ENCODE measurements at places on chromosomes 11 and 22.

GRCh38 chr11:92257536-92257935 is 32.9 kb downstream of the FAT3 start:
- no peak for DNase-seq

- DNase-seq, result no peak
Observed at GRCh38 chr22:32987081-32987631, 71.0 kb downstream of the SYN3 start.

GRCh38 chr22:39684702-39685281 is 114.2 kb downstream of the CACNA1I start:
- no peak for DNase-seq

- no peak for DNase-seq
Observed at GRCh38 chr22:47284822-47285221, 522.4 kb downstream of the TBC1D22A start.

DNA sequence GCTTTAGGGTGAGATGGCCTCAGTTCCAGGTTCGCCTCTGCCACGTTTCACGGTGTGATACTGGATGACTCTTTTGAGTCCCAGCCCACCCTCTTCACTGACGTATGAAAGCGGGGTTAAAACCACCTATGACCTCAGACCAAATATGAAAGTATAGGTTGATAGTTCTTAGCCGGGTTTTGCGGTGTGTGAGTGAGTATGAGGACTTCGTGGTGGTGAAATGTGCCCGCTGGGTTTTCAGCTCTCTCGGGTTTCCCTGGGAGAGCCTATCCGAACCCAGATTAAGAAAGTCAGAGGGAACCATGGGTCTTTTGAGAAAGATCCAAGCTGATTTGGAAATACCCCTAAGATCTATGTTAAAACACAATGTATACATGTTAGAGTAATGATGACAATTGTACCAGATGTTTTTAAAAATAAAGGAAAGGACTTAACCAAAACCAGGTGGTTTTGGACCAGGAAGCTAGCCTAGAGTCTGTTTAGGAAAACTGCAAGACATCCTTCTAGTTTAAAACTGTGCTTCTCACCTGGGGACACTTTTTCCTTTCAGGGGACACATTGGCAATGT is 25.8 kb upstream of the ST3GAL4 start:
- no peak for DNase-seq

DNA sequence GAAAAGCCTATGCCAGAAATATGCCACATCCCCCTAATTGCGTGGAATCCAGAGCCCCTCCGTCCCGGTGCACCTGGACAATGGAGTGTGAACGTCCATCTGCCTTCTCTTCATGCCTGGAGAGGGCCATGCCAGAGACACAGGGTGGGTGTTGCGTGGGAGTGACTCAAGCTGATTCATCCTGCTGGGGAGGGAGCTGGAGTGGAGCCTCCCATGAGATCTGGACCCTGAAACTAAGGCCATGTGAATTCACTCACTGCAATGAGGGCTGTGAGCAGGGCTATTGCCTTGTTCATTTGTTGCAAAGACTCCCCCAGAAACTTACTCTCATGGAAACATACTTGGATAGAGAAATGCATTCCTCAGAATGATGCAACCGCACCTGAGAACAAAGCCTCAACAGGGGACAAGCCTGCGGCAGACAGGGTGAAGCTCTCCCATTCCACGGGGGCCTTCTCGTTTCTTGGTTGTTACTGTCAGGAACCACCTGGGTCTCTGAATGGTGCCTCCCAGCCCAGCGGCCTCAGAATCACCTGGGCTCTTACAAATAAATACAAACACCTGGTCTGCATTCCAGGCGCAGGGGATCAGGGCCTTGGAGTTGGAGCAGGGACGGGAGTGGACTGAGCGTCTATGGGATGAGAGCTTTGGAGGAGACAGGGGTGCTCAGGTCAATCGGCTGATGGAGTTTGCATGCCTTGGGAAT is 1031.2 kb downstream of the BRD1 start:
- DNase-seq, result no peak

DNA sequence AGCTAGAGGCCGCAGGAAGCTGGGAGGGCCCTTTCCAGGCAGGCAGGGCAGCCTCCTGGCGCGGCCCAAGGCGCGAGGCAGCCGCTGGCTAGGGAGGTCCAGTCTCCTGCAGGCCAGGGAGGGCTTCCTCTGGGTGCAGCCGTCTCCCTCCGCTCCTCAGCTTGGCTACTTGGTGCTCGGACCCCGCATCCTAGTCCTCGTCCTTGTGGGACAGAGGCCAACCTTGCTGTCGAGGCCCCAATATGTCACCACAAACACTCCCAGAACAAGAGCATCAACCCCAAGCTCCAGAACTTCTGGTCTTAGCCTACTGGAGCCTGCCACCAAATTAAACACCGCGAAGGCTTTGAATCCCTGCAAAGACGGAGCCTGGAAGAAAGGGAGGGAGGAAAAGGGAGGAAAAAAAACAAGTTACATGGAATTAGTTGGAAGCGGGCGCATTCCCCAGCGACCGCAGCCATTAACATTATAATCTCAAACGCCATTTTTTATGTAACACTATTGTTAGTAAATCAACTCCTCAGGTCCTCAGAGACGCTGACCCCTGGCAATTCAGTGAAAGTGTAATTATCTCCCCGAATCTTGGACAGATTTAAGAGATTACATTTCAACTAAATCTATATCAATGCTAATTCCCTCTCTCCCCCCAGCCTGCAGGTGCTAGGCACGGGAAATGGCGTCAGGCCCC is 12.7 kb upstream of the PAX6 start:
- DNase-seq, result no peak

GRCh38 chr11:36273110-36273509 is 16.1 kb downstream of the COMMD9 start:
- no peak for DNase-seq

- DNase-seq, result no peak
Observed at GRCh38 chr11:63673579-63673978, 2.4 kb upstream of the ATL3 start.

GRCh38 chr22:27799827-27800249 is 1.7 kb downstream of the MN1 start:
- no peak for DNase-seq

DNA sequence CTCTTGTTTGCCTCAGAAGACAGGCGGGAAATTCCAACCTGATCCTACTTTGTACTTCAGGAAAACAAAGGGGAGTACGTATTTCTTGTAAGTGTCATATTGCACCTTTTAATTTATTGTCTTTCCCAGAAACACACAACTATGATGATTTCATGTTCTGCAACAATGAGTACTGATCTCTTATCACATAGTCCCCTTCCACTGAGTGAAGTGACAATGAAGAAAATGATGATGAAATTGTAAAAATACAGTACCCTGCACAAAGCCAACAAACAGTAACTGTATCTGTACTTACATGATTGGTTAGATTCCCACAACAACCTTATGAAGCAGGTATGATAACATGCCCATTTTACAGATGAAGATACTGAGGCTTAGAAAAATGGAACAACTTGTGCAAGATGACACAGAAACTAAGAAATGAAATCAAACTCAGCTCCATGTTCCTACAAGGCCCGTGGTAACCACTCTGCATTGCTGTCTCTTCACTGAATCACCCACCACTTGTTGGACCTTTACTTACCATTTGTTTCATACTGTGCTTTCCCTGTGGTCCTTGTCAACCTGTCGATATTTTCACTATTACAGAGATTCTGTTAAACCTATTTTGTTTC is 37.5 kb downstream of the SLC1A2 start:
- DNase-seq, result no peak

DNA sequence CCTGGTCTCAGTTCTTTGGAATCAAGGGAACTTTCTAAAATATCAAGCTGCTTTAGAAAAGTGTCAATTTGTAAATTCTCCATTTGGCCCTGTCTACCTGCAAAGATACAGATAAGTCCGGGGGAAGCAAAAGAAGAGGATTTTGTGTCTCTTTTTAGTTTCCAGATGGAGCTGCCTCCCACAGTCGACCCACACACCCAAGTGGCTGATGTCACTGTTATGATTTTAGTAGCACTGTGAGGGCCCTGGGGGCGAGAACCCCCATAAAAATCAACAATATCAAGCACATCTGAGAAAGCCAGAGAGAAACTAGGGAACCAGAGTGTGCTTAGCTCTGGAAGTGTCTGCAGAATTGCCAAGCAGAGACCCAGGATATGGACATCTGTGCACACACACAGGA is 212.7 kb downstream of the LARGE1 start:
- no peak for DNase-seq

DNA sequence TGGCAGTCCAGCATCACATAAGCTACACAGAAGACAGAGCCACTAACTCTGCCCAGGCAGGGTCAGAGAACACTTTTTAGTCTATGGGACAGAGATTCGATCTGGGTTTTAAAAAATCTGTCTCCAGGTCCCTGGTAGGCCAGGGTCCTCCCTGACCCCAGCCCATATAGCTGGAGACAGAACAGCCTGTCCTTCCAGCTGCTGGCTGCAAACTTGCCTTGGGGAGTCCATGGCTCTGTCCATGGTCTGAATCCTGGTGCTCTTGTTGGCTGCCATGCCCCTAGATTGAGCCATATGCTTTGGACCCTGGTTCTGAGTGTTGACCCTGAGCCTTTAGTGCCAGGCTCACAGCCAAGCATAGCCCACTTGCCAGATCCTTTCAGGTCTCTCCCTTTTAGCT is 13.3 kb upstream of the LIPT2 start:
- no peak for DNase-seq

DNA sequence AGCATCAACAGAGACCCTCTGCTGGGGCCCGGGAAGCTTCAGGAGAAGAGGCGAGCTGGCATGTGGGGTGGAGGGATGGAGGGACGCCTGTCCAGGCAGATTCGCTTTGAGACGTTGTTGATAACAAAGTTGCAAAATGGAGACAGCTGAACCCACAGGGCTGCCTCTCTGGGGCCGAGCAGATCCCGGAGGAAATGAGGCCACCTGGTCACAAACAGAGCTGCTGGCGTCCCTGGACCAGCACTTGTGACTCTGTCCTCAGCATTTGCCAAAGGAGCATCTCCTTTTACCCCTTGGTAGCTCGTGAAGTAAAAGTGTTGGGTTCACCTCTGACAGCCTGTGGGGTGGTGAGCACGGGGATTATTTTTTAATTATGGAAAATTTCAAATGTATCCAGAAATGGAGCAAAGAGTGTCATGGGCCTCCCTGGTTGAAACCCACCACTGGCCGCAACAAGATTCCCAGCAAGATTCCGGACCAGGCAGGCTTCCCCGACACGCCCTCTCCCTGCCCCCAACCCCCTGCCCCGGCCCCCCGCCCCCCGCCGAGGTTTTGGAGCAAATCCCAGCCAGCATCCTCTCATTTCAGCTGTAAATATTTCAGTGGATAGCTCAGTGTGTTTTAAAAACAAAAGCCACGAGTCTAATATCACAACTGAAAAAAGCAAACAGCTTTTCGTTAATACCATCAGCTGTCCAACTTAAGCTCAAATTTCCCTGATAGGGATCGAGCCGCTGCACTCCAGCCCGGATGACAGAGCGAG is 20.3 kb downstream of the GRAMD4 start:
- DNase-seq, result no peak

GRCh38 chr11:94732617-94733281 is 35.4 kb upstream of the AMOTL1 start:
- DNase-seq, result no peak

DNA sequence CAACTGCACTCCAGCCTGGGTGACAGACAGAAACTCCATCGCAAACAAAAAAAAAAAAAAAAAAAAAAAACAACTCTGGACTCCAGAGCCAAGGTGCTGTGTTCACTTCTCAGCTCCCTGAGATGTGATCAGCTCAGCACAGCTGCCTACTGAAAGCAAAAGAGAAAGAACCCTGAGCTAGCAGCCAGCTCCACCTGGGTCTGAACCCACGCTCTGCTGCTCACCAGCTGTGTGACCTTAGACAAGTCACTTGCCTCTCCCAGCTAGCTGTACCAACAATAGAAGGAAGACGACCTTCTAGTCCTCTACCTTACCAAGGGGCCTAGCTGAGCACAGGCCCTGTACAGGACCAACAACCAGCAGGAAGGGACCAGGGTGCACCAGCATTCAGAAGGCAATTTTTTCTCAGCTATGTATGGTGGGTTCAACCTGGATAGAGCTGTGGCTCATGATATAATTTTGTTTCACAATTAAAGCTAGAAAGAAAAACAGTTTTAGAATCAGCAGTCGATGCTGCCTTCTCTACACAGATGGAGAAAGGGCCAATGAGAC is 3.8 kb downstream of the DGCR2 start:
- no peak for DNase-seq

- no peak for DNase-seq
Observed at GRCh38 chr22:45376009-45376408, 37.4 kb downstream of the SMC1B start.

GRCh38 chr22:46043339-46043738 is 66.4 kb upstream of the WNT7B start:
- DNase-seq, result no peak

DNA sequence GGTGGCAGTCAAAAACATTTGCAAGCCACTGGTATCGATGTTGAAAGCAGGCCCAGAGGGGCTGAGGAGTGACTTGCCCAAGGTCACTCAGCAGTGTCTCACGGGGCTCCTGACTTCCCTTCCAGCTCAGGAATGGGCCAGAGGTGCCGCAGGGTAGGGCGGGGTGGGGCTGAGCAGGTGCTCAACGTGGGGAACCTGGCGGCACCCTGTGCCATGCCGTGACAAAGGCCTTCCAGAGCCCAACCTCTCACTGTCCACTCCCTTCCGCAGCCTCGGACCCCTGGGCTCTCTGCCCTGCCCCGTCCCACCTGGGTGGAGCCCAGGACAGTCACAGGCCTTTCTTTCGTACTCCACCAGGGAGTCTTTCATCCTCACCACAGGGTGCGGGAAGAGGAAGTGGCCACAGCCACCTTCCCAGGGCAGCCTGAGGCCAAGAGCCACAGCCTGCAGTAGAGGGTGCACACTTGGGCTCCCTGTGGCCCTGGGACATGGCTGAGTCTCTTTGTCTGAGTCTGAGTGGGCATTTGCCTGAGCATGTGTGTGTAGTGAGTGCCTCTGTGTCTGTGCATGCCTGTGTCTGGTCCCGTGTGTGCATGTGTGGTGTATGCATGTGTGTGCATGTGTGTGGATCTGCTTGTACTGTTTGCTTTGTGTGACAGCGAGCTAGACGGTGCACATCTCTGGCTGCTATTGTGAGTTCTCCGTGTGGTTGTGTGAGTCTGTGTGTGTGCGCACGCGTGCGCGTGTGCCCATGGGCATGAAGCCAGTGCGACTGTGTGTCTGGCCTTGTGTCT is 6.0 kb upstream of the LIF start:
- no peak for DNase-seq

DNA sequence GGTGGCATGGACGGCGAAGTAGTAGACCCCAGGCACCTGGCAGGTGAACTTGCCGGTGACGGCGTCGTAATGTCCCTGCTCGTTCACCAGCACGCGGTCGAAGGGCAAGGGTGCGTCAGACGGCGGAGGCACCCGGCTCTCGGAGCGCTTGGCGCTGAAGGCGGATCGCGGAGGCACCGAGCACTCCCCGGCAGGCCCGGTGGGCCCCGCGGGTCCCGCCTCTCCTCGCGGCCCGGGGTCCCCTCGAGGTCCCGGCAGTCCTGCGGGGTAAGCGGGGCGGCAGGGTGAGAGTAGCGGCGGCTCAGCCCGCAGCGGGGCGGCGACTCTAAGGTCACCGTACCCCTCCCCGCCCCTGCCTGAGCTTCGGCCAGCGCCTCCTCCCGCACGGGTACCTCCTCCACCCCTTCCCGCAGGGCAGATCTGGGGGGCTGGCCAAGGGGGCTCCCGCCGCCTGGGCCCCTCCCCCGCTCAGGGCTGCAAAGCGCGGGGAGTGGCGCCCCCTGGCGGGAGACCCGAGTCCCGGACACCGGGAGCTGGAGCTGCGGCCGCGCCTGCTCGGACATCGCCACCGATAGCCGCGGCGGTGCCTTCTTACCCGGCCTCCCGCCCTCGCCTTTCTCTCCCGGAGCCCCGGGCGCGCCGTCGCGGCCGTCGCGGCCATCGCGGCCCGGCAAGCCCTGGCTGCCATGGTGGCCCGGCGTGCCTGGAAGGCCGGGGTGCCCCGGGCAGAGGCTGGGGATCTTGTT is 921 bp downstream of the C1QTNF5 start:
- DNase-seq, result no peak

GRCh38 chr11:11108026-11108425 is 245.0 kb downstream of the CSNK2A3 start:
- DNase-seq, result no peak
